ENCODE measurements at places on chromosomes 2 and 18.

- DNase-seq = no peak
Observed at GRCh38 chr2:164275659-164276058, 345.6 kb downstream of the GRB14 start.

DNA sequence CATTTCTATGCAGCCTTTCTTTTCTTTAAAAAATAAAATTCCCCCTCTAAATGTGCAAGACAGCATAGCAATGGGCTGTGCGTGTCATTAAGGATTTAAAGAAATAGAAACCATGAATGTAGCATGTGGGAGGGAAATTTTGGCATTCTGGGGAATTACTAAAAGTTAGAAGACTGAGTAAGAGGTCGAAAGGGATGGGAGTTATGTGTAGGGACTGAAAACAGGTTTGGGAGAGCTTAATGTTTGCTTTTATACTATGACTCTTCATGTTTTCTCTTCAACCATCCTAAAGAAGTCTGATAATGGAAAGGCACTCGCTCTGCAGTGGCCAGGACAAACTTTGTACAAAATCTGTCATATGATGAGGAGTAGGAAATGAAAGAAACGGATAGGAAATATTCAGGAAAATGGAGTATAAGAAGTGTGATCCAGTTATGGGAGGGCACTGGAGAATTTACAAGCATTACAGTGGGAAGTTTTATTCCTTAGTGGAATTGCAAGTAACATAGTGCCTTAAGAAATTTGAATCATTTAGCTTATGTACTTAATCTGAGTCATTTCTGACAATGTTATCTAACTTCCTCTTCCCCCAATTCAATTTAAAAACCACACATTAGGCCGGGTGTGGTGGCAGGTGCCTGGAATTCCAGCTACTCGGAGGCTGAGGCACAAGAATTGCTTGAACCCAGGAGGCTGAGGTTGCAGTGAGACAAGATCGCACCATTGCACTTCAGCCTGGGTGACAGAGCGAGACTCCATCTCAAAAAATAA is 20.6 kb downstream of the TMEM87B start:
- peak; percentile 49 for DNase-seq

GRCh38 chr18:54742659-54743604 is 85.3 kb upstream of the RAB27B start:
- DNase-seq = no peak

DNA sequence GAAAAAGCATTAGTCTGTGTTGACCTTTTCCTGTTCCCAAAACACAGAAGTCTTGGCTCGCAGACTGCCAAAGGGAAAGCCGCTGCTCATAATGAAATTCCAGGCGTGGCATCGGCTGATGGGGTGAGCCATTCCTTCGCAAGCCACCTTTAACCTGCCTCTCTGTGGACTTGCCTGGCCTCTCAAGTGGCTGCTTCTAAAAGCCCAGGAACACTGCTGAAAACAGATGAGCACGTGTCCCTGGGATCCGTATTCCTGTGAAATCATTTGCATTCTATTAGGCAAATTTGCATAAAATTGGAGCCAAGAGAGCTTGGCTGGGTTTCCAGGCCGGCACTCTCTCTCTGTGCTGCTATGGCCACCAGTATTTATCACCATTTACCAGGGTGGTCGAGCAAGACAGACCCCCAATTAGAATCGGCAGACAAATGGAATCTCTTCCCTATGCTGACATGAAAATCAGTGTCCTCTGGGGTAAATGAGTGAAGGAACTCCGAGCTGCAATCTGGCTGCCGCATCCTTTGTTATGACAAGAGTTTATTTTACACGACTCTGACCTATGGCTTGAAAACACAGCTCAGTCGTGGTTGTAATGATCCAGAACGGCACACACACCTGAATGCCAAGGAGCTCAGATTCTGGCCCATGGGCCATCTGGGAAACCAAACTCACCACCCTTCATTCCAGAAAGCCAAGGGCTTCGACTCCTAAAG is 21.7 kb downstream of the BCL2 start:
- no peak for DNase-seq

DNA sequence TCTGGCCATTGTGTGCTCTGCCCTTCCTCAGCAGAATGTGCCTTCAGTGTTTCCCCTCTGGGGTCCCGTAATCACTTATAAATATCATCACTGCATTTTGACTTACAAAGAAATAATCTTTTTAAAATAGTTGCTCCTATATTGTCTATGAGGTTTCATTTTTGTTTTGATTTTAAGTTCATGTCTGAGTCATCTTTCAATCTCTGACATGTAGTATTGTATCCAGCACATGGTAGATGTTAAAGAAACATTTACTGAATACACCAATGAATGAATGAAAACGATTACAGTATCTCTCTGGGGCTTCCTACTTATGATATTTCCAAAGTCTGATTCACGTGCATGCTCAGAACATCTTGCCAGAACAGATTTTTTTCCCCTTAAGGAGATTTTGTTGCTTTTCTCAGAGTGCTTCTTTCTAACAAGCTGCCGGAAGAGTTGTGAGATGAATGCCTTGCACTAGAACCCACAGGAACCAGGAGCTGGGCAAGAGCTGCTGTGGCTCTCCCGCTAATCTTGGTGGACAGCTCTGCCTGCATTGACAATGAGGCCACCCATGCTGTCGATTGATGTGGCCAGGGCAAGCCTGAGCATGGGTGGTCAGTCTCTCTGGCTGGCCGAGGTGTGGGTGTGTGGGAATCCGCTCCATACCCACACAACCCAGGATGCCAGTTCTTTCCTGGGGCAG is 199.4 kb downstream of the CYRIA start:
- DNase-seq = no peak

DNA sequence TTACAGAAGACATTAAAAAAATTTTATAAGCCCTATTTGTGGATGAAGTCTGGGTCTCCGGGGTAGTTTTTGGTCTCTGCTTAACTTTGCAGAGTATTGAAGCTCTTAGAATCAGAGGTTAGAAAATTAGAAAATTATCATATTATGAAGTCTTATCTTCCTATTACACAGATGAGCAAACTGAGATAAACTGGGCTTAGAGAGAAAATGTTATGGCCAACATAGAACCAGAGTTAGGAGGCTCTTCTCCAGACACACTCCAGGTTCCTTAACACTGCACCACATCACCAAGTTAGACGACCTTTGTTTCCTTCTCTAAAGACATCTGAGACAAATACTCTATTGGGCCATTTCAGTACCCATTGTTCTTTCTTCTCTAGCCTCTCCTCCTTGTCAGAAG is 36.7 kb upstream of the NEB start:
- no peak for DNase-seq

GRCh38 chr2:231627384-231628120 is 34.9 kb downstream of the TEX44 start:
- no peak for DNase-seq

- DNase-seq = no peak
Observed at GRCh38 chr2:65227020-65227455, 593 bp upstream of the ACTR2 start.

DNA sequence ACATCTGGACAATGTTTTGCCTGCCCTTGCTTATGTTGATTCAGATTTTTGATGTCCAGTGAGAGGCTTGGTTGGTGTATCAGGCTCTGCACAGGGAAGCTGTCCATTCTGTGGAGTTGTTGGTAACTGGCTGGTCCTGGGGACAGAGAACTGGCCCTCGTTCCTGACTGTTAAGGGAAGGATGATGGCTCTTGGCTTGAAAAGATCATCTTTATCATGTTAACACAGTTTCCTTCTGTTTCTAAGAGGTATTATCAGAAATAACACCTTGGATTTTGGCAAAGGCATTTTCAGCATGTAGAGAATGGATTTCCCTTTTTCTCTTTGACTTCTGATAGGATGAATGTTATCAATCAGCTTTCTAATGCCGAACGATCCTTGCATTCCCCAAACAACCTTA is 19.3 kb downstream of the STK25 start:
- DNase-seq = no peak

- no peak for DNase-seq
Observed at GRCh38 chr2:26742048-26742770, 21.9 kb upstream of the SLC35F6 start.

DNA sequence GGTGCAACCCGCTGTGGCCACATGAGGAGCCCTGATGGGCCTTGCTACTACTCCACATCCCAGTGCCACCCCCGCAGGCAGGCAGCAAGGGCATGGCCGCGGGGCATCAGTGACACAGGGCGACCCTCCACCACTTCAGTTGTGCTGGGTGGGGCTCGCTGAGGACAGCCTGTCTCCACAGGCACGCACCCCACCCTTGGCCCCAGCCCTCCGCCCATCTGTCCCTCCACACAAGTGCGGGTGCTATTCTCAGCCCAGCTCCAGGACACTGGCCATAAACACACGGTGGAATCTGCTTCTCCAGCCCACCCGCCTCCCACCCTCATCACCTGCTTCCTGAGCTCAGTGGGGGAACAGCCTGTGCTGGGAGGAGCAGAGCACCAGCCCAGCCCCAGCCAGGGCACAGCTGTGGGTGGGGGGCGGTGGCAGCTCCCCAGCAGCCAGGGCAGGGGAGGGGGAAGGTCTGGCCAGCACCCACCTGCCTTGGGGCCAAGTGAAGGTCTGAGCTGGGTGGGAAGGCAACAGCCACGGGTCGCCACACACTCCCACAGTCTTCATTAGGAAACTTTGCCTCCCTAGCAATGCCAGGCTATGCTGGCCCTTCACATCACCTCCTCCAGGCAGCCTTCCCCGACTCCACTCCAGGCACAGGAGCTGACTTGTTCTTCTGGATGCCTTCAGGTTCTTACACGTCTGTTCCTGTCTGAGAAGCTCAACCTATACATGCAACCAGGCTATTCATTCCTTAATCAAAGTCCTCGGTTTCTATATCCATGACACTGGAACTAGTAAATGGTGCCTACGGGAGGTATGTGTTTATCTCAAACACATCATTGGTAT is 16.5 kb downstream of the BIN1 start:
- no peak for DNase-seq

GRCh38 chr2:209840434-209840833 is 68.8 kb downstream of the UNC80 start:
- no peak for DNase-seq

DNA sequence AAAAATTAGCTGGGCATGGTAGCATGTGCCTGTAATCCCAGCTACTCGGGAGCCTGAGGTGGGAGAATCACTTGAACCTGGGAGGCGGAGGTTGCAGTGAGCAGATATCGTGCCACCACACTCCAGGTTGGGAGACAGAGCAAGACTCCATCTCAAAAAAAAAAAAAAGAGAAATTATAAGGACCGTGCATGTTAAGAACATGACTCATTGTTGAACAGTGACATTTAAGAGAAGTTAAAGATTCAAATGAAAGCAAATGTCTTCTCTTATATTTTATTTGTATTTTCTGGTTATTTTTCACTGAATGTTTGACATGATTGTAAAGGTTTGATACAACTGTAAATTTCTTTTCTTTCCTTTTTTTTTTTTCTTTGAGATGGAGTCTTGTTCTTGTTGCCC is 69.6 kb downstream of the APLF start:
- no peak for DNase-seq

DNA sequence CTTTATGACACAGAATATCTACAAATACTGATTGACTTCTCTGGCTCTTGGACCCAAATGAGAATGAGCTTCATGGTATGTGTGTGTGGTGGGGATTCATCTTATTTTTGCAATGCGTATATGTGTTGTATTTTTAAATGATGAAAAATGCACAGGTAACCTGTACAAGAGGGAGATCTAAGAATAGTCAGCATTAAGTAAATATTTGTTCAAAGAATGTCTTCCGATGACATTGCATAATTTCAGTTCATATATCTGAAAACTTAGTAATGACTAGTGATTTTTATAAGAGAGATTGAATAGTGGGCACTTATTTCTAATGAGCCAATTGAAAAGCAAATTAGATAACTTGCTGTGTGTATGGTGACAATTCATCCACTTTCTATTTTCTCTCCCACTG is 66.4 kb downstream of the EML6 start:
- DNase-seq = no peak

DNA sequence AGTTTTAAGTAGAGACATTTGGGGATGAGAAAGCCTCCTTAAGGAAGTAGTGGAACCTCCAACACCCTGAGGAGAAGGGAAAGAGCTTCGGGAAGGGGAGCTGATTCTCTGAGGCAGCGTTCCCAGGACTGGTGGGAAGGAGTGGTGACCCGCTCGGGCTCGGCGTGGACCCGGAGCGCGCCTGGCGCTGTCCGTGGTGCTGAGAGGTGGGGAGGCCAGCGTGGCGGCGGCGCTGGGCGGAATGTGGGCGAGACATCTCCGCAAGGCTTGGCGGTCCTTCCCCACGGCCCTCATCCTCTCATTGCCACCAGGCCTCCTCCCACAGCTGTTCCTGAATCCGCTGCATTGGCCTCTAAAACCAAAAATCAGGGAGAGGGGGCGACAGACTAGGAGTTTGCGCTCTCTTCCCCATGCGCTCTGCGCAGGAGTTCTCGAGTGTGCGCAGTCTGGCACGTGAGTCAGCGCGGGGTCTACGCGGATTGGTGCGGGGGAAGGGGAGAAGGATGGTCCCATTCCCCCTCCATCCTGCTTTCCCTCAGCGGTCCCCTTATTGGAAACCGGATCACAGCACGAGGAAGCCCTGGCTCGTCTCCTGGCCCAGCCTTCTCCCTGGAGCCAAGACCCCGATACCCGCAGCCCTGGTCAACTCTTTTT is 857 bp downstream of the RESP18 start:
- DNase-seq = no peak

DNA sequence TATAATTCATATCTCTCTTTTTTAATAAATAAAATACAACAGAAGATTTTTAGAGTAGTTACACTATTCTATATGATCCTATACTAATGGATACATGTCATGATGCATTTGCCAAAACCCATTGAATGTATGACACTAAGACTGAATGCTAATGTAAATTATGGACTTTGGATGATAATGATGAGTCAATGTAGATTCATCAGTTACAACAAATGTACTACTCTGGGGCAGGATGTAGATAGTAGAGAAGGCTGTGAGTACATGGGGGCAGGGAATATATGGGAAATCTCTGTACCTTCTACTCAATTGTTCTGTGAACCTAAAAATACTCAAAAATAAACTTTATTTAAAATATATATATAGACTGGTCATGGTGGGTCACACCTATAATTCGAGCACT is 45.6 kb upstream of the NEDD4L start:
- no peak for DNase-seq

GRCh38 chr18:42941021-42941420 is 174.5 kb downstream of the RIT2 start:
- DNase-seq = no peak

- DNase-seq = no peak
Observed at GRCh38 chr2:238120463-238121298, 17.8 kb upstream of the KLHL30 start.

DNA sequence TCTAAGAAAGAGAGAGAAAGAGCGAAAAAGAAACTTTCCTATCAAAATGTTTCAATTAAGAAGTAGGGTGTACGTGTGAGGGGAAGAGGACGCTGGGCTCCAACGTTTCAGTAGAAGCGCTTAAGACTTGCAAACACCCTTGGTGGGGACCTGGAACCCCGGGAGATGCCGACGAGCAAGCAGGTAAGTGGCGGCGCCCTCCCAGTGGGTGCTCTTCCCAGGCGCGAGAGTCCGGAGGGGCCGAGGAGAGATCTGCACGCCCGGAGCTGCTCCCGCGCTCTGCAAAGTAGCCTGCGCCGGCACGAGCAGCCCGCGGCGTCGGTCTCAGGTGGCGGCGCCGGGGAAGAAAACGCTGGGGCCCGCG is 678 bp upstream of the OTX1 start:
- DNase-seq = no peak

GRCh38 chr2:136439064-136439676 is 321.2 kb upstream of the CXCR4 start:
- no peak for DNase-seq

GRCh38 chr2:176081837-176082524 is 1.8 kb downstream of the EVX2 start:
- no peak for DNase-seq

Measured in HS-27A (cell line).